SJCRH30 (cell line): ENCODE measurements at places on chromosomes 12 and 14. TPM values are rescaled to one million over a fixed set of nuclear protein-coding genes. Genes with fewer than 3 reads are reported as not detected.

DNA sequence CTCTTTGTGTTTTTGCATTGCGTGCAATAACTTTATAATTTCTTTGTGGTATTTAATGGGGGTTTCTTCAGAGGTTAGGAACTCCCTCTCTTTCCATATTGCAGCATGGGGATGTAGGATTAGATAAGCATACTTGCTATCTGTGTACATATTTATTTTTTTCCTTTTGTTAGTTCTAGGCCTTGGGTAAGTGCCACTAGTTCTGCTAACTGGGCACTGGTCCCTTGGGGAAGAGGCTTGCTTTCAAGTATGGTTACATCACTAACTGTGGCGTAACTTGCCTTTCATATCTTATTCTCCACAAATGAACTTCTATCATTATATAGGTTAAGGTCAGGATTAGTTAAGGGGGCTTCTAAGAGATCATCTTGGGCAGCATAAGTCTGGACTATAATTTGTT is 31.5 kb upstream of the SLCO1B3 start:
- no peak for DNase-seq

- DNase-seq: no peak
Observed at GRCh38 chr12:3040663-3041544, 36.3 kb upstream of the TSPAN9 start.

DNA sequence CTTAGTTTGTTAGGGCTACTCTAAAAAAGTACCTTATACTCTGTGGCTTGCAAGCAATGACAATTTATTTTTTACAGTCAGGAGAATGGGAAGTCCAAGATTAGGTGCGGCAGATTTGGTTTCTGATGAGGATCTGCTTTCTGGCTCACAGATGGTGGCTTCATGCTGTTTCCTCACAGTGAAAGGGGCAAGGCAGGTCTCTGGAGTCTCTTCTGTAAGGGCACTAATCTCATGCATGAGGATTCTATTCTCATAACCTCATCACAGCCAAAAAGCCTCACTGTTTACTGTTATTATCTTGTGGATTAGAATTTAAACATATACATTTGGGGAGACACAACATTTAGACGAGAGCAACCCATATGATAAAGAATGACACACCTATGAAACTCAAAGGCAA is 1957.4 kb upstream of the SEL1L start:
- DNase-seq: no peak

DNA sequence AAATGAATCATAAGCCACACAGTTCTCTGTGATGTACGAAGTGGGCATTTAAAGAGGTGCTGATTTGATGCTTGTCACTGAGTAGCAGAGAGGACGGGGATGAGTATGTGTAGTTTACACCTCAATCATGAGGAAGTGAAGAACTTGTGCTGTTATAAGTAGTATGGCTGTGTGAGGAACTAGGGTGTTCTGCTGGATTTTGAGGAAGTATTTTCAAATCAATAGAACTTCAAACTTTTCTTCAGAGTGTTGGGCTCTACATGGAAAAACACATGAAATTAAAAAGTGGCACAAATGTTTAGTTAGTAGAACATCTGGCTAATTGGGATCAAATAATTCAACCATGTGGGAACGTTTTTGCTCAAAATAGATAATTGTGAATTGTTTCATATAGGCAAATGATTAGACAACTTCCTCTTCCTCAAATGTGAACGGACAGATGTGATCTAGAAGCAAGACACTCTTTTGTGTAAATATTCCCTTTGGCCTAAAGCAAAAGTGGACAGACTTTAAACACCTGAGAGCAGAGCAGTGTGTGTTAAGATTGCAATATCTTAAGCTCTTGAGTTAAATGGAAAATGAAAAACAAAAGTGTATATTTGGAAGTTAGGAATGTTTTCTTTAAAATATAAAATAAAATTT is 168.5 kb downstream of the NAV3 start:
- no peak for DNase-seq

- no peak for DNase-seq
Observed at GRCh38 chr14:92670160-92670559, 78.3 kb downstream of the LGMN start.

DNA sequence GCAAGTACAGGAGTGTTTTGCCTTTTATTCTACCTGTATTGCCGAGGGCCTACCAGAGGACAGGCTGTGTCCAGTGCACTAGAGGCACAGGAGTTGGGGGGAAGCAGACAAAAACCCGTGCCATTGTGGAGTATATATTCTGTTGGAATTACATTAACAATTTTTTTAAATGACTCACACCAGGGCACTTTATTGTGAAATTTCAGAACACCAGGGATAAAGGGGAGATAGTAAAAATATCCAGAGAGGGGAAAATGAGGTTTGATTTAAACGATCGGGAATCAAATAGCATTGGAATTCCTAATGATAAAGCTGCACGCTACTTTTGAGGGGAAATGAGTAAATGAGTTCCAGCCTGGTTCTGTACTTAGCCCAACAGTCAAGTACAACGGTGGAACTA is 123.2 kb downstream of the PELI2 start:
- DNase-seq: no peak

DNA sequence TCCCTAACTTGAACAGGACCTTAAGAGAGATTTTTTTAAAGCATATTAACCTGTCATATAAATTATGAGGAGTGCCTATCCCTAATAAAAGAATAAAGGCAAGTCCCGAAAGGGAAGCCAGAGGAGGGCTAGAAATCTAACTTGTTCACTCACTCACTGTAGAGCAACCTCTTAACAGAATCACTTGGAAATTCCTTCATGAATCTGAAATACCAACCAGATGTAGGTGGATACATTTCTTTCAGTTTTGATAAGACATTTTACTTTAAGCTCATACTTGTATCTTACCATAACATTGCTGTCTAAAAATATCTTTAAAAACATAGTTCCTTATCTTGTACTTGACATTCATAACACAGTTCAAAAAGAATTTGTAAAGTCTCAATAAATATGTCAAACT is 25.7 kb downstream of the NTN4 start:
- no peak for DNase-seq

DNA sequence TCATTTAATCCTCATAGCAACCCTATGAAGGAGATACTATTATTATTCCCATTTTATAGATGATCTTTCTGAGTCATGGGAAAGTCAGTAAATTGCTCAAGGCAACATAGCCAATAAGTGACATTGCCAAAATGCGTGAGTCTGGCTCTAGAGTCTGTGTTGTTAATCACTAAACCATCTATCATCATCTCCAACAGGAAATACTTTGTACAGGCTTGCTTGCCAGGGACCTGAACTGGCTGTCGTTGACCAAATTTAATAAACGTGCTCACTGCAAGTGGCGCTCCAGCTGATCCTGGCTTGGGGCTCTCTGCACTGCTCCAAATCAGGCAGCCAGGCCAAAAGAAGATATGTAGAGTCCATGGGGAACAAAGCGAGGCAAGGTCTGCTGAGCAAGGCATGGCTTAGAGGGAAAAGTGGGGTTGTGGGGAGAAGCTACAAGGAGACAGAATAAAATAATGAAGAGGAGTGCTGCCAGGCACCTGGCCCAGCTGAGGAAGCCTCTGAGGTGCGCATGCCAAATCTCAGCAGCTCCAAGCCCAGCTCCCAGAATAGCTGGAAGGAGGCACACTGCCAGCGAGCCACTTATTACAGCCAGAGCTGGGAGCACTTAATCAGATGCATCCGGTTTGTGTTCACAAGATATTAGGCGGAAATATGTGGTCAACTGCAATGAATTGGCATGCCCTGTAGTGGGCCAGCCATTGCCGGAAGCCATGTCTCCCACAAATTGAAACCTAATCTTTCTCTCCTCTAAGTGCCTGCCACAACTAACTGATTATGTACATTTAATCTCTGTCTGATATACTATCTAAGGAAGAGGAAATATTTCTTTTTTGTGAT is 43.3 kb upstream of the PTPRO start:
- peak; percentile 87 for DNase-seq

GRCh38 chr12:49019443-49020324 is 1.1 kb upstream of the PRKAG1 start:
- peak; percentile 78 for DNase-seq

DNA sequence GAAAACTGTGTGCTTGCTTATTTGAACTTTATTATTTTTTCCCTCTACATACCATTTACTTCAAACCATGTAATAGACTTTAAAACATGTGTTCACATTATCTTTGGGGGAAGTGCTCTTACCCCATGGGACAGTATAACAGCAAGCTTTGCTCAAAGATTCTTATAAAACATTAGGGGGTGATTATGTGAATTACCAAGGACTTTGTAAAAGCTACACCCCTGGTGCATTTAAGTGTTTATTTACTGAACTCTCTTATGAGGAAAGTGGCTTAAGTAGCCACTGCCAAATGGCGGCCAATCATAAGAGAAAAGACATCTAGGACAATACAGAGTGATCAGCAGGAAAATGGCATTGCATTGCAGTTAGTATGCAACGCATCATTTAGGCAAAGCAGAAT is 70.3 kb downstream of the CAPZA3 start:
- DNase-seq: no peak

DNA sequence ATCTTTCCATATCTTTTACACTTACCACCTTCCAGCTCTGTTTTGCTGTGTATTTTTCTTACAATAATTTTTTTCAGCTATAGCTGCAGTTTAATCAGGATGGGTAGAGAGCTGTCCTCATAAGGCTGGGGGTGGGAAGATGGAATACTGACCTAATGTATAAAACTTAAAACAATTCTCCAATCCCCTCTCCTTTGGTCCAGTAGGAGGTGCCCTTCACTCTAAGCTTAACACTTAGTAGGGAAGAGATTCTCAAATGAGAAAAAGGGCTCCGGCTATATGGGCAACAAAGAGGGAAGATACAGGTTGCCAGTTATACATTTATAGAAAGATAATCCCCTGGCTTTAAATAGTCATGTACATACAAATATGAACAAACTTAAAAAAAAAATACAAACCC is 2.8 kb downstream of the ORMDL2 start:
- DNase-seq: no peak

- no peak for DNase-seq
Observed at GRCh38 chr12:52929538-52929937, 19.4 kb upstream of the KRT18 start.

GRCh38 chr12:117441751-117442150 is 80.3 kb upstream of the NOS1 start:
- DNase-seq: peak; percentile 97

GRCh38 chr14:104367866-104368750 is 211.5 kb upstream of the C14orf180 start:
- no peak for DNase-seq

GRCh38 chr12:122031342-122032216 is 9.9 kb downstream of the BCL7A start:
- peak; percentile 32 for DNase-seq

- no peak for DNase-seq
Observed at GRCh38 chr12:27686147-27686546, 10.1 kb upstream of the REP15 start.

DNA sequence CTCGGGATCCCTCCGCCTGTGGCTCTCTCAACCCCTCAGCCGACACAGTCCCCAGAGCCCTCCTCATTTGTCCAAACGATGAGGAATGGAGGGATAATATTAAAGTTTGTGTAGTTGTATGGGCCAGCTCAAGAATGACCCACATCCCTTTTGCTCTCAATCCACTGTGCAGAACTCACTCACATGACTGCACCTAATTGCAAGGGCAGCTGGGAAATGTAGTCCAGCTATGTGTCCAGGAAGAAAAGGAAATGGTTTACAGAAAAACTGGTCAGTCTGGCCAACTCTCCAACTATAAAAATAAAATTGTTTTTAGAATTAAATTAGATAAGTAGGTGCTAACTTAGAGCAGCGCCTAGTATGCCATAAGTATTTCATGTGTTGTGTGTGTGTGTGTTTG is 66.6 kb downstream of the GALNT8 start:
- DNase-seq: no peak

GRCh38 chr12:68310370-68310769 is 21.8 kb downstream of the MDM1 start:
- peak; percentile 68 for DNase-seq

DNA sequence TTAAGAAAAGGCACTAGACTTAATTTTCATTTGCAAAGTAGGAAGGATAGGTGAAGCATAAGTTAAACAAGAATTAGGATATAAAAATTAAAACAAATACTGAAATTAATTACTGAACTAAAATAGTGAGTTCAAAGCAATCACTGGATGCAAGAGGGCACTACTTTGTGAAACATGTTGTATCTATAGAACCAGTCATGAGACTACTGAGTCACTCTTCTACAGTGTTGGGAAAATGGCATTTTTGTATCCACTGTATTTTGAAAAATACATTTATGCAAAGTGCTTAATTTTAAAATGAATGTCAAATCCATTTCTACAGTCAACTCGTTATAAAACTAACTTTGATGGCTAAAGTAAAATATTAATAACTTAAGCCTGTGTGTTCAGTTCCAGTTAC is 47.9 kb downstream of the SEL1L start:
- DNase-seq: no peak

GRCh38 chr12:40058721-40059190 is 47.1 kb downstream of the SLC2A13 start:
- no peak for DNase-seq

- DNase-seq: peak; percentile 47
Observed at GRCh38 chr12:56158926-56159461, 835 bp downstream of the MYL6 start.

- no peak for DNase-seq
Observed at GRCh38 chr12:64968989-64969819, 144.8 kb downstream of the TBC1D30 start.

DNA sequence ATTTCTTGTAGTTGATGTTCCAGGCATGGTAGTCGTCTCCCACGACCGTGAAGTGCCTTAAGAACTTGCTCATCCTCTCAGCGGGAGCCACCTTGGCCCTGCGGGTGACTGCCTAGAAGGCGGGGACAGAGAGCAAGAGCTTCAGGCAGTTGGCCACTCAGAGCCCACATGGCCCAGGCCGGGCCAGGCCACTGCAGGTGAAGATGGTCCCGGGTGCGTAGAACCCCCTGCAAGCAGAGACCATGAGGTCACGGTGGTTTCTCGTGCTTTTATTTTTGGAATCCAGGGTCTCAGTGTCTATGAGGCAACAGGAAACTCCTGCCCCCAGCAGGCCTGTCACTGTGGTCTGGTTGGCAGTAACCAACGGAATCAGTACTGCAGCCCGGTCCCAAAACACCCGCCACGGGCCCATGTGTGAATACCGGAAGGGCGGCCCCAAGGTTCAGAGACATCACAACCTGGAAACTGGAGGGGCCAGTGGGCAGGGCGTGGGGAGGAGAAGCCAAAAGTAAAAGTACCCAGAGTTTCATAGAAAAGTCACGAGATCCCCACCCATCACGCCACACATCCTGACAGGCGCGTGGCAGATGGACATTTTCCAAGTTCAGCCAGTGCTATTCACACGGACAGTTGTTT is 27.5 kb downstream of the HVCN1 start:
- no peak for DNase-seq

The LTBP2 gene
- total RNA-seq: 0.61 and 0.84 TPM in 2 replicates

The CCDC184 gene
- total RNA-seq: 5.1 and 5.6 TPM in 2 replicates

The MSI1 gene
- total RNA-seq: 4.8 and 5.4 TPM in 2 replicates
